ENCODE measurements at places on chromosomes 2 and 18.

- no peak for DNase-seq
Observed at GRCh38 chr18:61350578-61350977, 17.3 kb downstream of the CDH20 start.

DNA sequence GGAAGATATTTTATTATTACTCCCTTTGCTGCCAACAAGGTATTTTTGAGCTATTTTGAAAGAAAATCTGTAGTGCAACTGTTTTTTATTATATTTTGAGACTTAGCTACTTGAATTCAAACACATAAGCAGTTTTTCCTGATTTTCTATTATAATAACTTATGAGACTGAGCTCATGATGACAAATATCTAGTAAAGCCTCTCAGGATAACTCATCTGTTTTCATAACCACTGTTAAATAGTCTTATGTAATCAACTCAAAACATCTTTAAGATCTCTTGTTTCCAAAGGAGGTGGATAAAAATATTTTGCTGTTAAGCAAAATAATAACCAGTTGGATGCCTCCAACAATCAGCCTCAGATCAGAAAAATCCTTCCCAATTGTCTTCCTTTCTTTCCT is 21.9 kb upstream of the PPP1CB start:
- DNase-seq, result no peak

- no peak for DNase-seq
Observed at GRCh38 chr2:239259173-239259572, 141.6 kb downstream of the HDAC4 start.

DNA sequence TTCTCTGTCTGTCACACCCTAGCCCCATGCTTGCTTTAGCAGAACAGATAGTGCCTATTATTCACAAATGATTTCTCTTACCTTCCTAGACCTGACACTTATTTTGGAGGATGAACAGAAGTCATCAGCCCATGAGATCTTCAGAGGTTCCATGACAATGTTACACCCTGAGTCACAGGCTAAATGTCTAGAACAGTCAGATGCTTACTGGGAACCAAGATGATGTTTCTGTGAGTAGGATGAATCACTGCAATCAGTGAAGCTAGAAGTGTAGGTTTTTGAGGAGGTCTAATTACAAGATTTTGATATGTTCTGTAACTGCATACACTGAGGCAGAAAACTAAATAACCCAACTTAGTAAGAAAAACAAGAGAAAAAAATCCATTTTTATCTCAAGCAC is 123.0 kb upstream of the THUMPD2 start:
- no peak for DNase-seq

GRCh38 chr2:37215250-37215649 is 16.1 kb downstream of the CEBPZ start:
- no peak for DNase-seq

DNA sequence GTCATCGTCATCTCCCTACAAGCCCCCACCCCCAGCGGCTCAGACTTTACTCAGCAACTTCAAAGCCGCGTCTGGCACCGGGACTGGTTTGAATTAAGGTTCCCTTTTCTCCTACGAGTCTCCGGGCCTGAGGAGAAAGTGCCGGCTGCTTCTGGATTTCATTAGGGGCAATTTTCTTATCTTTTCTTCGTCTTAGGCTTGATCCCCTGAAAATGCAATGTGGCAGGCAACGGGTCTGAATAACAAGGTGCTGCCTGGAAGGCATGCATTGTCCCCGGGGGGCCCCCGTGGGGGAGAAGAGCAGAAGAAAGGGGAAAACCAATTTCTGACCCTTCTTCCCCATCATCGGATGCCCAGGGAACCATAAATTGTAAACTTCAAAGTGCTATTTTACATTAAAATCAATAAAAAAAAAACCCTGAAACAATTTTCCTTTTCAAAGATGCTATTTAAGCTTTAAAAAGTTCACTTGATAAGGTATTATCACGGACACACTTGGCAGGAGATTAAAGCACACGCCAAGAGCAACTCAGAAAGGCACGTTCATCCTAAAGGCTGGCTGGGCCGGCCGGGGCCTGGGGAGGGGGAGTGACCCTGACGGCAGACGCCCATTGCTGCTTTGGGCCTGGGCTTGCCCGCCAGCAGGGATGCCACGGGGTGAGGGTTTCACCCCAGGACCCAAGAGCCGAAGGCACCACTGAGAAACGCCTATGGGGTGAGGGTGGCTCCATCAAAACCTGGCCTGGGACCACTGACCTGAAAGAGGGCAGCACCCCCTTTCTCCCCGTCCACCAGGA is 230.4 kb downstream of the TWIST2 start:
- DNase-seq, result no peak

GRCh38 chr2:240852671-240853314 is 15.8 kb upstream of the AGXT start:
- DNase-seq, result no peak

DNA sequence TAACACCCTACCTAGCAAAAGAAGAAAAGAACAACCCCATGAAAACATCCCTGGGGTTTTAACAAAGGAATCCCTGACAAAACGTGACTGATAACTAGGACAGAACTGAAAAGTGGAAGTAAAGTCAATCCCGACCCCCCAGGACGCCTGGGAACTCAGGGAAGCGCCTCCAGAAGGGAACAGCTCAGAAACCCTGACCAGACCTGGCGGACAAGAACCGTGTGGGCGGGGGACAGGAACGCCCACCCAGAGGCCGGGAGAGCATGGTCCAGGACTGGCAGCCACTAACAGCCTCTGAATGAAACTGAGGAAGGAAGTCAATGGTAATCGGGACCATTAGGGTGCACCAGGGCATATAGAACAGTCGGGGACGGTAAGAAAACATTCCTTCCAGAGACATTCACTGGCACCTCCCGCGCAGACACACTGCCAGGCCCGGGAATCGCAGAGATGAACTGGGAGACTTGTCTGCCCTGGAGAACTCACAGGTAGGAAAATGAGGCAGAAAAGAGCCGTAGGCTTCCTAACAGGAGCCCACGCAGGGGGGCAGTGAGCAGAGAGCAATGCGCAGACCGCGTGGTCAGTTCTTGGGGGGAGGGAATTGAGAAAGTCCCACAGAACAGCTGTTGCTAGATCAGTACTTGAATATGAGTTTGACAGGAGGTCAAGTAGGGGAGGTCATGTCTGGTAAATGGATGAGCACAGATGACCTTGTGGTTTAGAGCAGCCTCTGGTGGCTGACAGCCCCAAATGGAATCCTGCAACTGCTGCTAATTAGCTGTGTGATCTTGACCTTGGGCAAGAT is 1.3 kb upstream of the TBC1D8 start:
- peak; percentile 77 for DNase-seq

DNA sequence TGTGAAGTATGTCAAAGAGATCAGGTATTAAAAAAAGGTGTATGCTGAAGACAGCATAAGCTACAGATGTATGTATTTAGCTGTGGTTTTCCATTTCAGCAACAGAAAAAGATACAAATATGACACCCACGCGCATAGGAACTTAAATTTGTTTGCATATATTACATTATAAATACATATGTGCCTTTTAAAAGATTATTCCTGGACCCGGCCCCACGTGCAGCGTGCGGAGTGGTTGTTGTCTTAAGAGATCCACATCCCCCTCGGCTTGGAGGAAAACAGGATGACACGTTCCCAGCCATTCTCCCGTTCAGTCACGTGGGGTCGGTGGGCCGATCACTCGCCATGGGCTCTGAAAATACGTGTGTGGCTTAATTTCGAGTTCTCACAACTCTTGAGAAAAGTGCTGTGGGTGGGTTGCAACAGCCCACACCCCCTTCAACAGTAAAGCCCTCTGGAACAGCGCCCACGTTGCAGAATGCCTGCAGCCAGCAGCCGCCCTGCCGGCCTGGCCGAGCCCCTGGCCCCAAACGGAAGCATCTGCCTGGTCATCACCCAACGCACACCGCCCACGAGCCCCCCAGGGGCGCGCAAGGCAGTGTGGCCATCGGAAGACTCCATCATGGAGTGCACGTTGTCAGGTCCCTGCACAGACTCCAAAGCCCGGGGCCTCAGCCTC is 18.6 kb upstream of the KCNG2 start:
- DNase-seq, result no peak

DNA sequence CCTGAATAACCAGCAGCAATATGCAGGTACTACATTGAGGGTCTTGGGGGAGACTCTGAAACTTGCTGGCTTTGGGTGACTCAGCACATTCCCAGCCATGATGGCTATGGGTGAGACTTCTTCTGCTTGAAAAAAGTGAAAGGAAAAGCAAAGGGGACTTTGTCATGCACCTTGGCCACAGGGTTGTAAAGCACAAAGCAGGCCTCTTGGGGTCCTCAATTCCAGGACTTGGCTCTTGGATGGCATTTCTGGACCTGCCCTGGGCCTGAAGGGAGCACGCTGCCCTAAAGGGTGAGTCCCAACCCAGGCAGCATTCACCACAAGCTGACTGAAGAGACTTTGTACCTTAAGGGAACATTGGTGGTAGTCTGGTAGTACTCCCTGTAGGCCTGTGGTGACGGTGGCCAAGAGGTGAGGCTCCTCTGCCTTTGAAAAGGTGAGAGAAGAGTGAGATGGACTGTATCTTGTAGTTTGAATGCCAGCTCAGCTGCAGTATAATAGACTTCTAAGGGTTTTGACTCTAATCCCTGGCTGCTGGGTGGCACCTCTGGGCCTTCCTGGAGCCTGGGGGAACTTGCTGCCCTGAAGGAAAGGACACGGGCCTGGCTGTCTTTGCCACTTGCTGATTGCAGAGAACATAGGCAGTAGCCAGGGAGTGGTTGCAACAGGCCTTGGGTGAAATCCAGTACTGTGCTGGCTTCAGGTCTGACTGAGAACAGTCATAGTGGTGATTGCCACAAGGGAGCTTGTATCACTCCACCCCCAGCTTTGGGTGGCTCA is 36.5 kb upstream of the CYTIP start:
- DNase-seq, result no peak

DNA sequence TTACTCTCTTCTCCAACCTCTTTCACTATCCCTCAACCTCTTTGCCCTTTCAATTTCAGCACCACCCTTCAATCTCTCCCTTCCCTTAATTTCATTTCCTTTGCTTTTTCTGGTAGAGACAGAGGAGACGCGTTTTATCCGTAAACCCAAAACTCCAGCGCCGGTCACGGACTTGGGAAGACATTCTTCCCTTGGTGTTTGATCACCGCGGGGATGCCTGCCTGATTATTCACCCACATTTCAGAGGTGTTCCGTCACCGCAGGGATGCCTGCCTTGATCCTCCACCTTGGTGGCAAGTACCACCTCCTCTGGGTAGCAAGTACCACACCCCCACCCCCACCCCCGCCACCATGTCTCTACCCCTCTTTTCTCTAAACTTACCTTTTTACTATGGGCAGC is 669.4 kb upstream of the PKDCC start:
- no peak for DNase-seq

DNA sequence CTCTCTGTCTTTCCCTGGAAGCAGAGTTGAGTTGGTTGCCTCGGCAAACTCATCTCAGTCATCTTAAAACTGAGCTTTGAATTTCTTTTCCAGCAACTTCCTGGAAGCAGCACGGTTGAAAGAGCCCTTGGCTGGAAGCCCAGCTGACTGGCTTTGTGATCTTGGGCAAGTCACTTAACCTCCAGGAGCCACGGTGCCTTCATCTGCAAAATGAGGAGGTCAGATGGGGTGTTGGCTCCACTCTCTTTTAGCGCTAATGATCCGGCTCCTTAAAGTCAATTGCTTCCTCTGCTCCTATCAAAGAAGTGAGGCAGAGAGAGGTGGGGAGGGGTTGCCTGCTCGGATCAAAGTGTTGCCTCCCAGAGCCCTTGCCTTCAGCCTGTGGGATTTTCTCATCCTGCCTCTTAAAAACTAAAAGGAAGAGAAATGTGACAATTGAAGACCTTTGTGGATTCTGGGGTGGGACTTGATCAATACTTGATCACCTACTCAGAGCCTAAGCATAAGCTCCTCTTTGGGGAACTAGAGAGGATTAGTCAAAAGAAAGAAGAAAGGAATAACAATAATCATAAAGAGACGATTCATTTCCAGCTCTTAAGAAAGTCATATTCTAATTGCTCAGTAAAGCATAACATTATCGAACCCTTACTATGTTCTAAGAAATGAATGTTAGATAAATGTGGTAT is 86.6 kb downstream of the MYCN start:
- DNase-seq, result no peak

- no peak for DNase-seq
Observed at GRCh38 chr2:9149726-9150567, 56.7 kb upstream of the ASAP2 start.

DNA sequence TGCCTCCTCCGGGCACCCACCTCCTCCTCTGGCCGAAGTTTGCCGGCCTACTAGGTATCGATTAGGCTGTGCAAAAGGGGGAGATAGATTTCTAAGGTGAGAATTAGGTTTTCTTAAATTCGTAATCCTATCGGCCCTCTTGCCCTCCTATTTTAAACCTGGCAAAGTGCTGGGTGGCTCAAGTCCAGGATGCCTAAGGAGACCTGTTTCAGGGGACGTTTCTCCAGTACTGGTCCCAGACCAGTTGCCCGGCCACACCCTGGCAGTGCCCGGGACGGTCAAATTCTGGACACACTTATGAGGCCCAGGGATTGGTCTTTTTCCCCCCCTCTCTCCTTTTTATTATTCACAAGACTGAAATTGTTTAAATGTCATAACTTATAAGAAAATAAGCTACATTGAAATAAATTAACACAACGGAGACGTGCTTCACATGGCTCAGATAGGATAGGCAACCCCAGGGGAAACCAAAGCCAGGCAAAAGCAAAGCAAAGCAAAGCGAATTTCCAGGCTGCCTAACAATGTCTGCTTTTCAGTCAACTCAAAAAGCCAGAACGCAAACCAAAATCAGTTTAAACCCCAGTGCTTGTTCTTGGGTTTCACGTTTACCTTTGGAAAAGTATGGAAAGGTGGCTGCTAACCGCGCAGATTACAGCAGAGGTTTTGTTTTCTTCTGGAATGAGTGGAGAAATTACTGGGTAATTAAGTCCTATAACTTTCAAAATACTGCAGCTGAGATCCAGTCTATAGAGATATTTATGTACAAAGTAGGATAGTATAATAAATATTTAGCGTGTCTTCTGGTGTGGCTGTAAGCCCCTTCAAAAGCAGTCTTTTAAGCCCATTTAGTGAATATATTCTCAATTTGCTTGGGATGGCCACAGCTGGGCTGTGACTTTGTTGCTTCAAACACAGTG is 3.0 kb downstream of the GBX2 start:
- DNase-seq, result no peak

GRCh38 chr2:185738679-185739472 is at the start of gene FSIP2:
Gene FSIP2, plus strand, starts transcription at chr2:185738804. Its CDS starts 91 bp downstream, at chr2:185738895.
- DNase-seq, result peak; percentile 84

DNA sequence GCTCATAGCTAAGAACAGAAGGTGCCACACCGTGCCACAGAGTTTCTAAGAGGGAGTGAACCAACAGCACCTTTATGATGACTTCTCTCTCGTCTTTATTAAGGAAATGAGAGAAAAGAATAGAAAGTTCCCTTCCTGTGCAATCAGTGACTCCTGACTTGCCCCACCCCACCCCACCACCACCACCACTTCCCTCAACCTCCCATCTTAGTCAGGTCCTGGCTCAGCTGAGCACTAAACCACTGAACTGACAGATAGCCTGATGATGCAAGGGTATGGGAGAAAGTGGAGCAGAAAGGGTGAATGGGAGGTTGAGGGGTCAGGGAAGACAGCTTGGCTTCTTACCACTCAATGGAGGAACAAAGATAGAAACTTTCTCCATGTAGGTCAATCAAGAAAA is 75.2 kb upstream of the RMDN2 start:
- DNase-seq, result no peak

Measured in SK-MEL-5 (cell line).